ENCODE measurements at places on chromosomes 1 and 21. TPM values are rescaled to one million over a fixed set of nuclear protein-coding genes. Genes with fewer than 3 reads are reported as not detected.

SPAG17 gene
- total RNA-seq: 0.11 TPM

FCMR gene
- total RNA-seq: 0.22 TPM

SLAMF9 gene
- total RNA-seq: 6.8 TPM

DCST1 gene
- total RNA-seq: not detected

UBL4B gene
- not detected for total RNA-seq

ATP5PB gene
- total RNA-seq: 203 TPM

CENPF gene
- 8.6 TPM for total RNA-seq

MROH9 gene
- total RNA-seq: not detected

Data from placental epithelial cell (primary cell).